ENCODE measurements at places on chromosomes 6 and 20.

DNA sequence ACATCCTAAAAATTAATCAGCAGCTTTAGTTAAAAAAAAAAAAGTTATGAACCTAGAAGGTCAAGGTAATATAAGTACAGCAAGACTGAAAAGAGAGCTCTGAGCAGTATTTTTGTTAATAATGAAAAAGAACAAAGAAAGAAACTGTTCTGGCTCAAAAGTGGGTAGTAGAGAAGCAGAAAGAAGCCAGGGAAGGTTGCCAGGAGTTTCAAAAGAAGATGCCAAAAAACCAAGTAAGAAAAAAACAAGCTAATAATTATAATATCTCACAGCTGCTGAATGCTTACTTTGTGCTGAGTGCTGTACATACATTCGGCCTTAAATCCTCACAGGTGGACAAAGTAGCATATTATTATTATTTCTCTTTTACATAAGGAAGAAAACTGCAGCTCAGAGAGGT, 31.9 kb downstream of the NRSN1 start:
- no peak for DNase-seq

- no peak for DNase-seq
These were observed 14.5 kb downstream of the HMGN4 start for GRCh38 chr6:26552640-26553188.

DNA sequence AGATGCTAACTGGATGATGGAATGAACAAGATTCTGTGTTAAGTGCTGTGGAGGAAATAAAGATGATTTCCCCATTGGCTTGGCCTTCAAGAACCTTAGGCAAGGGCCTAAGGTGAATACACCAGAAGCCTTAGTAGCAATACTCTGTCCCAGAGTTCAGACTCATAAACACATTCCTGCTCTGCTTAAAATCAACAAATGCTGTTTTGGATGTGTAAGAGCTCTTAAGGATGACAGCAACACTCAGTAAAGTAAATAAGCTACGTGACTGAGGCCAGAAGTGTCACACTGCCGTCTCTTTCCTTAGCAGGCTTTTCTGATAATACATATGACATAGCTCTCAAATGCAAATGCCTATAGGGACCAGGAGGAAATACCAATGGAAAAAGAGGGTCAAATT, 90.6 kb downstream of the EYA2 start:
- no peak for DNase-seq

DNA sequence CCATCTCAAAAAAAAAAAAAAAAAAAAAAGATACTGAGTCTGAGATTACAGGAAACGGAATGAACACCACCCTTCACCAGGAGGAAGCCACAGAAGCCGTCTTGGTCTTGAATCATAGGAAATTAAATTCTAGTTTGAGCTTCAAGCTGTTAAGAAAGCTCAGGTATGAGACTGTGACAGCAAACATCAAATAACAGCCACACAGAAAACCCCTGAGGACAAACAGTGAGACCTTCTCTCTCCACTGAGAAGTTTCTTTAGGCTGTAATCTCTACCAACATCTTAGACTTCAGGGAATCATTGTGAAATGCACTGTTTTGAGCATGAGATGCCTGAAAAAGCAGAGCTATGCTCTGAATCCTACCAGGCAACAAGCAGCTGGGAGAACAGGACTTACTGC, 30.8 kb downstream of the PDE10A start:
- no peak for DNase-seq

DNA sequence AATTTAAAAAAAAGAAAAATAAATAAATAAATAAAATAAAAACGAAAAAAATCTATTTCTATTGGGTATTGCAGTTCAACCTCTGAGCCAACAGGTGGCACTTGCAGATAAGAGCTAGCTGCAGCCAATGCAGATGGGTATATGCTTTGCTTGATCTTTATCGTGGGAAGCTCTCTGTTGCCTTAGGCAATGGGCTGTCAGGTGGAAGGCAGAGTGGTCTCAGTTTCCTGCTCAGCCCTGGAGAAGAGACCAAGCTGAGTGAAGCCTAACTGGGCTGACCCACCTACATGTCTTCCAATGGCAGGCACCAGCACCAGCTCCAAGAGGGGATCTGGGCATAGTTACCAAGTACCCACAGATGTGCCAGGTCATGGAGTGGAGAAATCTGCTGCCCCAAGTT, 95.0 kb downstream of the AK9 start:
- DNase-seq, result no peak

GRCh38 chr6:51314965-51315364, 496.3 kb downstream of the TFAP2B start:
- no peak for DNase-seq

DNA sequence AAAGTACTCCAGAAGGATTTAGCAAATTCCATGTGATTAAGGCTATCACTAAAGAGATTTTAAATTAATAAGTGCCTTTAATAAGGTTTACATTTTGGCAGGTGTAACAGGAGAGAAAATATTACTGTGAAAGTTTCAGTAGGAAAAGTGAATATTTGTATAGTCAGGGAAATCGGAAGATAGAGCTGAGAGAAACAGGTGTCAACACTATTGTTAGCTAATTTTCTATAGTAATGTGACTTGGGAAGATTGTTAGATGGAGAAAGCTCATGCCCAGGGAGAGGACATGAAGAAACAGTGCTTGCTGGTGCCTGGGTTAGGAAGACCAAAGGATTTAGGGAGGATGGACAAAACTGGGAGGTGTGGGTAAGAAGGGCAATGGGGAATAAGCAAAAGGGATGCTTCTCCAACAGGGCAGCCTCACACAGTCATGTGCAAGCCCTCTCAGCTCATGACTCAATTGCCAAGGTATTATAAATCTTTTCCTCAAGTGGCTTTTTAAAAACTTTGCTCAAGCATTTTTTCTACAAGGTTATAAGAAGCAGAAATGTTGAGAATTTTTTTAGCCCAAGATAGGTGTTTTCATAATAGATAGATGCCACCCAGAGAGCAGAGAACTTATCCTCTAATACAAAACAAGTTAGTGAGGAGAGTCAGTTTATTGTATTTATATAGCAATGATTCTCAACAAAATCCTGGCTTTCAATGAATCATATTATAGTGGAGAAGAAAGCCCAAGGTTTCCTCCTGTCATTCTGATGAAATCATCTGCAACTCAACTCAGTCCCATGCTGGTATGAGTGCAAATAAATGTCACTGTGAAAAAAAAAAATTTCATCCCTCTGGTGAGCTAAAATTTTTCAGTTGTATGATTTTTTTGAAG, 325.2 kb upstream of the NT5E start:
- no peak for DNase-seq

DNA sequence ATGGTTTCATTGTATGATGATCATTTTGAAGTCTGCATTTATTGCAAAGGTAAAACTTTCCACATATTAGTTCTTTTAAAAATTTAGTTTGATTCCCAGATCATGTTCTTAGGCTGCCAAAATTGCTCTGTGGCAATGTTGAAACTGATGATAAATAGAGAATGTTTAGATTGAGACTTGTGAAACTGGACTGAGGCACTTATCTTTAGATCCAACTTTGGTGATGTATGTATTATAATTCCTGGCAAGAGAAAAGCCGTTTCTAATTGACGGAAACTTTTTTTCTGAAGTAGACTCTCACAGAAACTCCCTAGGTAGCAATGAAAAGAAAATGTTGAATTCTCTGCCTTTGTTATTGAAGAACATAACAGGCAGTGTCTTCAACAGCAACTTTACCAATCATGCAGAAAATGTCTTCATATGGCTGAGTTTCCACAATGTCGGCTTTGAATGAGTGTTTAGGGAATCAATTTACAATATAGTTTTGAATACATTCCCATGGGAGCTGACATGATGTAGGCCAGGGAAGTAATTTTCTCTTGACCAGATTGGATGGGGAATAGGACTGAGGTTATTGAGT, 456.2 kb downstream of the CD109 start:
- DNase-seq, result no peak

GRCh38 chr20:46027245-46027853, 1.7 kb upstream of the SLC12A5 start:
- DNase-seq, result no peak

GRCh38 chr20:4795394-4795793, 73.7 kb downstream of the PRND start:
- no peak for DNase-seq

DNA sequence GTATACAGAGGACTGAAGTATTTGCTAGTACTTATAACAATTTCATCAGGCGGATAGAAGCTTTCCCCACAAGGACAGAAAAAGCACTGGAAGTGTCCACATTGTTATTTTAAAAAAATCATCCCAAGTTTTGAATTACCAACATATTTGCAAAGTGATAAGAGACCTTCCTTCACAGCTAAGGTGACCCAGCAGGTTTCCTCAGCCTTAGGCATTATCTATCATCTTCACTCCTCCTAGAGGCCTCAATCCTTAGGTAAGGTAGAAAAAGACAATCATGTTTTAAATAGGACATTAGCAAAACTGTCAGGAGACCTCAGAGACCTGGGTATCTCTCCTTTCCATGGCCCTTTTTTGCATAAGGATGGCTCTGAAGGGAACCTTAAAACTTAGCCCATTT, 72.5 kb upstream of the CHD6 start:
- no peak for DNase-seq

DNA sequence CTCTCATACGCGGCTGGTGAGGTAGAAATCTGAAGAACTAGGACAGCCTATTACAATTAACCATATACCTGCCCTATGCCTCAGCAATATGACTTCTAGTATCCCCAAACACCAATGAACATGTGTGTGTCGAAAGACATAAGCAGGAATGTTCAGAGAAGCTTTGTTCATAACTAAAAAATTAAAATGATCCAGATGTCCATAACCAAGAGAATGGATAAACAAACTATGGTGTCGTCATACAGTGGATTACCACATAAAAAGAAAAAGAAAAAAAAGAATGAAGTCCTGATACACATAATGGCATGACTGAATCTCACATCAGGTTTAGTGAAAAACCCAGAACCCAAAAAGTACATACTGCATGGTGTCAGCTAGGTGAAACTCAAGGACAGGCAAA, 73.9 kb downstream of the MDN1 start:
- DNase-seq, result no peak

GRCh38 chr6:47679322-47679906, 19.0 kb upstream of the ADGRF4 start:
- no peak for DNase-seq

- no peak for DNase-seq
These were observed 14.8 kb downstream of the CDS2 start for GRCh38 chr20:5141615-5142014.

- DNase-seq, result no peak
These were observed 32.8 kb upstream of the HS3ST5 start for GRCh38 chr6:114375541-114376192.

DNA sequence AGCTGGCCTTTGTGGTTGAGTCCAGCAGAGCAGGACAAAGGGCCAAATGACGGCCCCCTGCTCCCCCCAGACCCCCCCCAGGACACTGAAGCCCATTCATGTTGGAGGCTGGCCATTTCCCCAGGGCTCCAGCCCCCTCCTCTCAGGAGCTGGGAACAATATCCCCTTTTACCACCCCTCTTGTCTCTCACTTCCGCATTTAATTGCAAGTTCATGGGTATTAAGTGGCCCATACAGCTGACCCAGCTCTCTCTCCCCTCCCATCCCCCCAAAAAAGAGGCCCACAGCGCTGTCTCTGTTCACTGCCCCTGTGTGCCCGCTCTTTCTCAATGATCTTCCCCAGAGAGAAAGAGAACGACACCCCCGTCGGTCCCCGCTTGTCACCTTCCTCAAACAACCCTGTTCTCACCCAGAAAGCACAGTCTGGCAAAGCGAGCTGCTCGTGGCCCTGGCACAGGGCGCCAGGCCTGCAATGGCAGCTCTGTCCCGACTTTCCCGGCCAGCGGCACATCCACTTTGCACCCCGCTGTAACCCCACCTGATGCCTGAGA, 30.4 kb downstream of the PREX1 start:
- DNase-seq, result no peak

DNA sequence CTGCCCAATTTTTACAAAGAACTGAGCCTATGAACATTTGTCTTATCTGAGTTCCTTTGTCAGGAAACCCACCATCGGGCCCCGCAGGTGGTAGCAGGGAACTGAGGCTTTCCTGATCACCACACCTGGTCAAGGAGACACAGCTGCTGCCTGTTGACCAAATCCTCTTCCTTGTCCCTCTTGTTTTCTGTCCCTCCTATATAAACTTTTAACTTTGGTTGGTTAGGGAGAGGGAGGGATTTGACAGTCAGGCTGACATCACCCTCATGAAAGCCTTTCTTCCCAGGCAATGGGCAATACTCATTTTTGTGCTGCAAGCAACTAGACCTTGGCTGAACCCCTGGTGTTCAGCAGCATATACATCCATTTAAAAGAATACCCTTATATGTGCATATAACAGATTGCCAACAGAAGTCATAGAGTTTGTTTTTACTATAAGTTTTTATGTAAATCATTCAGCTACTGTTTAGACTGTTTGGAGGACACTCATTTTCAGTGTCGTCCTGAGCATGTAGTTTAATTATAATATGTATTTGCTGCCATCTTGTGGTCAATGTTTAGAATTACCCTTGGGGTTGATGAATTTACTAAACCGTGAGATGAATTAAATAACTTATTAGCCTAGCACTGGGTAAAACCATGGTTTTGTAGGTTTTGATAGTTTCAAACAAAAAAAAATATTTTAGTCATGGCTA, 17.0 kb downstream of the CRISP1 start:
- no peak for DNase-seq

- no peak for DNase-seq
These were observed 369.7 kb upstream of the FLRT3 start for GRCh38 chr20:14707026-14707680.

DNA sequence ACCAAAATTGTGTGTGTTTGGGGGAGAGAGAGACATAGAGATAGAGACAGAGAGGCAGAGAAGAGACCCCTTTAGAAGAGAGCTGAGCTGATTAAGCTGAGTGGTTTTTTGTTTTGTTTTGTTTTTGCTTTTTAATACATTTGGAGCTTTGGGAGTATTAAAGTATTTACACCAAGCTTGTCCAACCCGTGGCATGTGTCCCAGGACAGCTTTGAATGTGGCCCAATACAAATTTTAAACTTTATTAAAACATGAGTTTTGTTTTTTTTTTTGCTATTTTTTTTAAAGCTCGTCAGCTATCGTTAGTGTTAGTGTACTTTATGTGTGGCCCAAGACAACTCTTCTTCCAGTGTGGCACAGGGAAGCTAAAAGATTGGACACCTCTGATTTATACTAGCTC, 56.0 kb downstream of the MRAP2 start:
- DNase-seq, result no peak

DNA sequence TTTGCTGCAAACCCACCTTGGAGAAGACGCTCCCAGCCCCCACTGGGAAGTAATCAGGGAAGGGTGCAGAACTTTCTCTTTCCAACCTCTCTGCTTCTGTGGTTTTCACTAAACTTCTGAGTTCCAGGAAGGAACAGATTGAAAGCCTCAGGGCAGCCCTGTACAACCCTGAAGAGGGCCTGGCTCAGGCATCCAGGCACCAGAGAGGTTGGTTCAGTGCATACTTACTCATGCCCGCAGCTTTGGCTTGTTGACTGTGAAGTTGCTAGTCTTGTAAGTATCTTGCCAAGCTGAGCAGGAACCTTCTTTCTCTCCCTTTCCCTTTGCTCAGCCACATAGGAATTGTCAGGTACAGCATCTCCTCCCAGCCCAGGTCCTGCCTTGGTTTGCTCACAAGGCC, 272.2 kb upstream of the FOXQ1 start:
- no peak for DNase-seq

- no peak for DNase-seq
These were observed 291.8 kb downstream of the LRFN2 start for GRCh38 chr6:40295251-40295950.
